ENCODE measurements at places on chromosomes 1 and 21. TPM values are rescaled to one million over a fixed set of nuclear protein-coding genes. Genes with fewer than 3 reads are reported as not detected.

DNA sequence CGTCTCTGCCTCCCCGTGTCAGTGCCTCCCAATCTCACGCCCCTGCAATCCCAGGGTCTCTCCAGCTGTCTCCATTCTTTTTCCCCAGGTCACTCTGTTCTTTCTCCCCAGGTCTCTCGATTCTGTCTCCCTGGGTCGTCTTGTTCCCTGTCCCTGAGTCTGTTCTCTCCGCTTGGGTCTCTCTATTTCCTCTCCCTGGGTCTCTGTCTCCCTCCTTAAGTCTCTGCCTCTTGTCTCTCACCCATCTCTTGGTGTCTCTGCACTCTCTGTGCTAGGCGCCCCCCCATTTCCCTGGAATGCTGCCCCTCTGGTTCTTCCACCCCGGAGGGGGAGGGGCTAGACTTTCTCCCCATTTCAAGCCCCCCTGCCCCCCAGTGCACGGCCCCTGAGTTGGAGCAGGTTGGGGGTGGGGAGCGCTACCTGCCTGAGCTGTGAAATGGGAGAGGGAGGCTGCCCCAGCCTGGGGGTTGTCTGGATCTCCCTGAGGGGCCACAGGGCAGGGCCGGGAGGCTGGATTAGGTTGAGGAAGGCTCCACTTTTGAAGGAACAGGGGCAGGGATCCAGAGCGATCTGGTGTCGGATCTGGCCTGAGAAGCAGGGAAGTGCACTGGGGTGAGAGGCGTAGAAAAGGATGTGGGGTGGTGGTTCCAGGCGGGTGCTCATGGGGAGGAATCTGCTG is 1.4 kb downstream of the PTPRF start:
- DNase-seq = peak; percentile 30

DNA sequence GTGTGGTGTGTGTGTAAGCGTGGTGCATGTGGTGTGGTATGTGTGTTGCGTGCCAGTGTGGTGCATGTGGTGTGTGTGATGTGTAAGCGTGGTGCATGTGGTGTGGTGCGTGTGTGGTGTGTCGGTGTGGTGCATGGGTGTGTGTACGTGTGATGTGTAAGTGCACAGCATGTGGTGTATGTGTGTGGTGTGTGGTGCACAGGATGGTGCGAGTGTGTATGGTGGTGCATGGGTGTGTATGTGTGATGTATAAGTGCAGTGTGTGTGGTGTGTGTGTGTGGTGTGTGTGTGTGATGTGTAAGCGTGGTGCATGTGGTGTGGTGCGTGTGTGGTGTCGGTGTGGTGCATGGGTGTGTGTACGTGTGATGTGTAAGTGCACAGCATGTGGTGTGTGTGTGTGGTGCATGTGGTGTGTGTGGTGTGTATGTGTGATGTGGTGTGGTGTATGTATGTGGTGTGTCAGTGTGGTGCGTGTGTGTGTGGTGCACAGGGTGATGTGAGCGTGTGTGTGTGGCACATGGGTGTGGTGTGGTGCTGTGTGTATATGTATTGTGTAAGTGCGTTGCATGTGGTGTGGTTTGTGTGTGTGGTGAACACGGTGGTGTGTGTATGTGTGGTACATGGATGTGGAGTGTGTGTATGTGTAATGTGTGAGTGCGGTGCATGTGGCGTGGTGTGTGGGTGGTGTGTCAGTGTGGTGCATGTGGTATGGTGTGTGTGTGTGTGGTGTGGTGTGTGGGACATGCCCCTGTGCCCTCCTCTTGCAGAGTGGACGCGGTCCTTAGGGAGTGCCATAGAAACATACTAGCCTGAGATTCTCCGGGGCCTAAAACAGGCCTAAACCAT is 1.1 kb upstream of the C2CD2 start:
- no peak for DNase-seq

- peak; percentile 63 for DNase-seq
These were observed 12.5 kb downstream of the MAST2 start for GRCh38 chr1:45815667-45816458.

DNA sequence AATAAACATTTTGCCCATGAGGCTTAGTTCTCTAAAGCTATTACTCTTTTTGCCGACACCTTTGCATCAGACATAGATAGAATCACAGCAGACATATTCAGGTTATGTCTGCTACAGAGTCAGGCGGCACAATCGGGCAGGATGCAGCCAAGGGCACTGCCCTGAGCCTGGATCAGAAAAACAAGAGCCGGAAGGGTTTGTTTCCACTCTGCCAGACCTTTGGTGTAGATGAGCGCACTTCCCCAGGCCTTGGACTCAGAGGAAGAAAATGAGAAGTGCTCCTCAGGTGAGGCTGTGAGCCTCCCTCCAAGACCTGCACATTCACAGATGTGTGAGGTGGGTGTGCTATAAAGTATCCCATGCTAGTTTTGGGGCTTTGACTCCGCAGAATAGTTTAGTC is 43.7 kb downstream of the GNG12 start:
- no peak for DNase-seq

DNA sequence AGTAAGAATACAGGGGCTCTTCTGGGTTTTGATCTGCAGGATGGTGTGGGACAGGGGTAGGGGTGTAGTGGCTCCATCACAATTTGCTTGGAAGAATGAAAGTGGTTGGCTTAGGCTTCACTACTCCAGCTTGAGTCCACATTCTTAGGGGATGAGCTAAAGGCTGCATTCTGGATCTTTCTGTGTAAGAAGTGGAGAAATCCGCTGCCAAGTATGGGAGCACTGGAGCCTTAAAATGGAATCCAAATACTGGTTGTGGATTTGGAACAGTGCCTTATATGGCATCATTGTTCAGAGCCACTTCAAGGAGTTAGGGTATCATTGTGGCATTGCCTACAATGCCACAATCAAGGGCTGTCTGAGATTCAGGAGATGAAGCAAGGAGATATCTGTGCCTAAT is 187.1 kb downstream of the LMO4 start:
- peak; percentile 60 for DNase-seq

DNA sequence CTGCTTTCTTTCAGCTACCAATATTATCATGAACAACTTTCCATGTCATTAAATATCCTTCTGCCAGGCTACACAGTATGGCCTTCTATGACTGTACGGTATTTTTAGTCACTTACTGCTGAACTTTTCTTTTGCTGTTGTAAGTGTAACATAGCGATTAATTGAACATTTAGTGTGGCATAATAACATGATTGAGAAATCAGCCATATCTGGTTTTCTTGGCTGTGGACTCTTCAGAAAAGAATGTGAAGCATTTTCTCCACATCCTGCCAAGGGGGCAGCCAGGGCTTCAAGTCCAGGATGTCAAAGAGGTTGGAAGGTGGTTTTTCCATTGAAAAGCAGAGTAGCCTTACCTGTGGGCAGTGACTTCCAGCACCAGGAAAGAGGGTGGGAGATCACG is 8.8 kb upstream of the AHCYL1 start:
- peak; percentile 87 for DNase-seq

DNA sequence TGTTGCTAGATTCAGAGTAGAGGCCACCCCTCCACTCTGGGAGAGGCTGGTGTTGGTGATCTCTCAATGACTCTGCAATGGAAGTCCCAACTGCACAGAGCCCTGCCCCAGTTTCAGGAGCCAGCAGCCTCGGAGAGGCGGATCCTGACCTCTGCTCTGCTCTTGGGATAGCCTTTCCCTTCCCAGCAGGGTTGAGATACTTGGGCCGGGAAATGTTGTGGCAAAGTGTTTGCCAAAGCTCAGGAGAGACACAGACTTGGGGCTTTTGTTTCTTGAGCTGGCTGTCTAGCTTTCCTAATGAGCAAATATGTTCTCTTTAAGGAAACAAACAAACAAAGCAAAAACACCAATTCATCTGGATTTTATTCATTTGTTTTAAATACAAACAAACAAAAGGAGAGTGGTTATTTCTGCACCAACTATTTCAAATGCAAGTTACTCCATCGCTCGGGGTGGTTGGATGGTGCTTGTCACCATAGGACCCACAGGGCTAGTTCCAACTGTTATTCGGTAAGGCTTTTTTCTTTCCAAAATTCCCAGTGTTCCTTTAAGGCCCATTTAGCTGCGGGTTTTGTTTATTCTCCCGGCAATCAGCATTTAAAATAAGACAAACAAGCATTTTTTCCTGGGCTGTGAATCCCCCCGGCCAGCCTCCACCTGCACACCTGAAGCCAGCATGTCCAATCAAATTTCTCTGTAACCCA is 193.9 kb upstream of the LMO4 start:
- DNase-seq = no peak

DNA sequence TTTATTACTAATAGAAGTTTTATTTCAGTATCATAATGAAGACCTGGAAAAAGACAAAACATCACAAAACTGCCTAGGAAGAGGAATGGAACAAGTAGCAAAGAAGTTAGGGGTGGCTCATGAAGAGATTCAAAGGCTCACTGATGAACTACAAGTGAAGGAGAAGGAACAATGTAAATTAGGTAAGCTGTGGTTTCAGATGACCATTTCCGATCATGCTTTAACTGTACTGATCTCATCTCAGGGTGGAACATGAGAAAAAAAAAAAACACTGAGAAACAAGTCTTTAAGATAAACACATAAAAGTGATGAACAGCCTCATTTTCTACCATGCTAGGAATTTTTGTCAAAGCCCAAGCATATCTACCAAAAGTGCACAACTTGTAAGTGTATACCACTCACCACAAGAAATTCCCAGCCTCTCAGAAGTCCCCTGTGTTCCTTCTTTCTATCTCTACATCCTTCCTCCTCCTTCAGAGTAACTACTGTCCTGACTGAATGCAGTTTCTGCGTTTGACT is 19.6 kb downstream of the CCDC30 start:
- no peak for DNase-seq

DNA sequence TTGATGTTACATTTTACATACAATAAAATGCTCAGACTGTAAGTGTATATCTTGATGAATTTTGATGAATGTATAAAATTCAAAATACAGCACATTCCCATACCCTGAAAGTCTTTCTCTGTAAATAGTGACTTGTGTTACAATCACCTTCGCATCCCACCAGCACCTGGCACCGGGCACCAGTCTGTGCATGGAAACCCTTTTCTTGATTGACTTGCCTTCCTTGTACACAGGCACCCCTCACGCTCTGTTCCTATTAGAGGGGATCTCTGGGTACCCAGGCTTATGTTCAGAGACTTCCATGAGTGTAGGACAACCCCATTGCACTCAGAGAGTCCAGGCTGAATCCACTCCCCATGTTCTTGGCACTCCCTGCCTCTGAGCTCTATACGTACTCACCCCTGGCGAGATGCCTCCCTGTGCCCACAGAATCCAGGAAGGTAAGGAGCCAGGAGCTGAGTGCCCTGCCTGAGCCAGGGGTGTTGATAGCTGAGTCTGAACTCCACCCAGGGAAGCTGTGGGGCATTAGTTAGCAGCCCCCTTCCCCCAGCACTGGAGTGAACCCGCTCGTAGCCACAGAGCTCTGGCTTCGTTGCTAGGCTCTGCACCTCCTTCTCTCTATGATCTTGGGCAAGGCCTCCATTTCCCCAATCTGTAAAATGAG is 22.5 kb upstream of the PKP1 start:
- no peak for DNase-seq

DNA sequence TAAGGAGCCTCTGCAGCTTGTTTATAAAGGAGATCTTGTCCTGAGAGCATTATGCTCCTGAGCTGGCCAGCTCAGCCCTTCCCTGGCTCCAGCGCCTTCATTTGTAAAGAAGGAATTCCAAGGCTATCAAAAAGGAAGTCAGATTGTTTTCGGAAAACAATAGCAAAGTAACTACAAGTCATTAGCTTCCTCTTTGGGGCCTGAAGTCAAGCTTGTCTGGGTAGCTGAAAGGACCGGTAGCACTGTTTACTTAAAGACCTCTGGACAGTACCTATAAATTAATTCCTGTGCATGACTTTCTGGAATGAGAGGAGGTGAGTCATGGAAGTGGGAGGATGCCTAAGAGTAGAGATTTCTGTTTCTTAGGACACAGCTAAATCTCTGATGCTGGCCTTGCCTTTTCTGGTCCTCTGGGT is 20.7 kb upstream of the GJA5 start:
- DNase-seq = peak; percentile 41

- DNase-seq = no peak
These were observed 5.9 kb upstream of the PTPRF start for GRCh38 chr1:43524804-43525203.

GRCh38 chr1:149844101-149844500 is 55.3 kb upstream of the BOLA1 start:
- DNase-seq = peak; percentile 86

DNA sequence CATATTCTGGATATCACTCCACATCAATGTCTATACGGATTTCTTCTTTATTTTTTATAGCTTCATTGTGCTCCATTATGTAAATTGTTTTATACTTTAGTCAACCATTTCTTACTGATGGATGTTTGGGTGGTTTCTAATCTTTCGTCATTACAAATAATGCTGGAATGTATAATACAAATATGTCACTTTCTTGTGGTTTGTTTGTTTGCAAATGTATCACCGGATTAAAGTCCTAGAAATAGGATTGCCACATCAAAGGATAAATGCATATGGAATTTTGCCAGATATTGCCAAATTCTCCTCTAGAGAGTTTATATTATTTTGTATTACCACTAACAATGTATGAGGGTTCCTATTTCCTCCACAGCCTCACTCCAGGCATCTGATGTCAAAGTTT is 48.7 kb upstream of the PRDM2 start:
- DNase-seq = peak; percentile 35

- DNase-seq = peak; percentile 95
These were observed 536 bp downstream of the LGALS8 start for GRCh38 chr1:236524142-236524894.

DNA sequence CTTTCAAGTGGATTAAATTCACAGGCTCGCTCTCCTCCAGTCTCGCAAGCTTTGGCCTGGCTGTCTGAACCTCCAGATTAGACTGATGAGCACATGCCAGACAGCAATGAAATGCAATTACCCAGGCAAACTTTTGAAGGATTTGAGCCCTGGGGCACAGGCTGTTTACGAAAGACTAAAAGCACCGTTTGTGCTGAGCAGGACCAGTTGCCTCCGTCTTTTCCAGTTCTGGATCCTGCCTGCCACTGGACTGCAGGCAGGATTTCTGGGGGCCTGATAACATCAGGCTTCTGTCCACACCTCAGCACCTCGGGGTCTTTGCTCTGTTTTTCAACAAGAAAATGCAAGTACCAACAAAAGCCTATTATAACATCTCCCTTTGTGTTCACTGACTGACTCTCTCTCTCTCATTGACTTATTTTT is 145.7 kb downstream of the CLIC6 start:
- no peak for DNase-seq

DNA sequence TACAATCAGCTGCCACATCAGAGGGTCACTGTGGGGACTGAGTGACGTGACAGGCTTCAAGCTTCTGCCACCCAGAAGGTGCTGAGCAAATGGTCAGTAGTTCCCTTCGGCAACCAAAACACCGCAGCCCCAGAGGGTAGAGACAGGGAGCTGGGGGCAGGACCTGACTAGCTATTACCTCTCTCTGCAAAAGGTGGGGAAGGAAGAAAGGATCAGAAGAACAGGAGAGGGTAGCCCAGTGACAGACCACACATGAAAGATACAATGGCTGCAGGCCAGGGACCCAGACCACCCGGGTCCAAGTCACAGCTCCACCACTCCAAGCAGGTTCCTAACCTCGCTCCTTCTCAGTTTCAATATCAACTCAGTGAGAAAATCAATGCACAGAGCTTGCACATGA is 377.1 kb downstream of the NPHP4 start:
- no peak for DNase-seq

- no peak for DNase-seq
These were observed 13.8 kb downstream of the S100A7A start for GRCh38 chr1:153430166-153430553.

The RPRD2 gene
- total RNA-seq = 7.6 TPM

The HORMAD1 gene
- total RNA-seq = not detected

The UBE2U gene
- not detected for total RNA-seq

The LCE1A gene
- not detected for total RNA-seq

The LMOD1 gene
- total RNA-seq = 7.8 TPM

The FAM110D gene
- 0.63 TPM for total RNA-seq

The NR1I3 gene
- total RNA-seq = not detected

The PNRC2 gene
- total RNA-seq = 77.3 TPM
